NT2/D1 (cell line): ENCODE measurements at places on chromosomes 2 and 18.

DNA sequence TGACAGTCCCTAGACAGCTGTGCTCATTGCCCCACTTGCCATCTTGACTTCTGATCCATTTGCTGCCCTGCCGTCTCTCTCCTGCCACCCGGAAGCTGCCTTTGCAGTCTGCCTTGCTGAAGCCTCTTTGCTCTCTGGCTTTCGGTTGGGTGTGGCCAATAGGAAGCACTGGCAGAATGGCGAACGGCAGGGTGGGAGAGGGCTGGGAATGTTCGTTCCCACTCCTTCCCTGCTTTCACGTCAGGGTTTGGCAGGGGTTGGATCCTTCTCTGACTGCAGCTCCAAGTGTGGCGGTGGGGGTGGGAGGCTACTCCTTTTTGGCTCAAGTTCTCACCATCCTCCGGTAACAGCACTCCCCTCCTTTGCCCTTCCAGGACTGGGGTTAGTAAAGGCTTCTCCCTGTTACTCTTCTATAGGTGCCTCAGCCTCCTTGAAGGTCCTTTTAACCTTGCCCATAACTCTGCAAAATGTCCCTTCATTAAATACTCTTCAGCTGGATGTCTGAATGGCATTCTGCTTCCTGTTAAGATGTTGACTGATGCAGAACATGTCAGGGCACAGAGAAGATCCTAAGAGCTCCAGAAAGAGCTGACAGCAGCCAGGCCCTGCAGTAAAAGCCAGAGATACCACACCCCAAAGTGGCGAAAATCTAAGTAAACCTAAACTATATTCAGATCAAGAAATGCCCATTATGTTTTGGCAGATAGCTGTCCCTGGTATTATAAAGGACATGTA is 299.7 kb downstream of the CDCA7 start:
- no peak for DNase-seq

GRCh38 chr18:67041334-67041733 is 437.4 kb upstream of the CDH19 start:
- no peak for DNase-seq

- no peak for DNase-seq
Observed at GRCh38 chr2:60536746-60537145, 16.7 kb downstream of the BCL11A start.

GRCh38 chr2:9286554-9287399 is 80.2 kb downstream of the ASAP2 start:
- DNase-seq, result no peak

GRCh38 chr2:31151501-31151900 is 13.3 kb upstream of the GALNT14 start:
- DNase-seq, result no peak

DNA sequence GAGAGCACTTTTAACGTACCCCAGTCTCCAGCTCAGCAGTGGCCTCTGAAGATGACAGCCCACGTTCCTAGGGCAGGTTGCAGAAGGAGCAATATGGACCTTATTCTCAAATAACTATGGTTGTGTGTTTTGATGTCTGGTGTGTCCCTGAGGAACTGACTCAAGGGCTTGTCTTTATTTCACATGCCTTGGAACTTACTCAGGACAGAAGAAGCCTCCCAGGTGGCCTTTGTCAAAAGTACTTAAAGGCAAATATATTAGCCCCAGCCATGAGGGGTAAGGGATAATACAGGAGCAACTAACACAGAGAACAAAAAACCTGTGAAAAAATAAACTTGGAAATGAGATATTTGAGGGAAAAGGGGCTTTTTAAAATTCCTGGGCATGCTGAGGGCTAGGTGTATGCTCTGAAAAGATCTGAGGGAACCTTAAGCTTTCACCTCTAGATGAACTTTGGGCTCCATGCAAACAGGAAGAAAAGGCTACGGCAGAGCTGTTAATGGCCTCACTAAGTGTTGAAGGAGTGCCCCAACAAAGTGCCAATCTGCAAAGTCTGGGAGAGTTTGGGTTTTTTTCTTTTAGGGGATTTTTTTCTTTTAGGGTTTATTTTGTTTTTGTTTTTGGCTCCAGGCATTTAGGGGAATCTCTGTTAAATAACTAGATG is 40.3 kb downstream of the SRBD1 start:
- peak; percentile 28 for DNase-seq

DNA sequence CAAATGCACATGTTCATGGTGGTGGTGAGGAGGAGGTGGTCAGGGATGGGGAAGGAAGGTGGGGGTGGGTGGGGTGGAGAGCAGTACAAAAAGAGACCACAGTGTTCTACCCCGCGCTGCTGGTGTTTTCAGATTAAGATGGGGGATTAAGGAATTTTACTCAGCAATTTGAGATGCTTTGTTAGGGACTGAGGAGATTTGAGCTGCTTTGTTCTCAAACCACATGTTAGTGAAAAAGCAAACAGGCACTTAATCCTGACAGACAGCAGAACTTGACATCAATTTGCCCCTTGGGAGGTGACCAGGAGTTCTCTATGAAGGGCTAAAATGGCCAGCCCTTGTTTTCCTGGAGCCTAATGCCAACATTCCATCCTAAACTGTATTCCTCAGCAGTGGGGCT is 244.5 kb downstream of the MEIS1 start:
- peak; percentile 74 for DNase-seq

GRCh38 chr18:80154293-80154692 is 45.2 kb downstream of the ADNP2 start:
- DNase-seq, result no peak

DNA sequence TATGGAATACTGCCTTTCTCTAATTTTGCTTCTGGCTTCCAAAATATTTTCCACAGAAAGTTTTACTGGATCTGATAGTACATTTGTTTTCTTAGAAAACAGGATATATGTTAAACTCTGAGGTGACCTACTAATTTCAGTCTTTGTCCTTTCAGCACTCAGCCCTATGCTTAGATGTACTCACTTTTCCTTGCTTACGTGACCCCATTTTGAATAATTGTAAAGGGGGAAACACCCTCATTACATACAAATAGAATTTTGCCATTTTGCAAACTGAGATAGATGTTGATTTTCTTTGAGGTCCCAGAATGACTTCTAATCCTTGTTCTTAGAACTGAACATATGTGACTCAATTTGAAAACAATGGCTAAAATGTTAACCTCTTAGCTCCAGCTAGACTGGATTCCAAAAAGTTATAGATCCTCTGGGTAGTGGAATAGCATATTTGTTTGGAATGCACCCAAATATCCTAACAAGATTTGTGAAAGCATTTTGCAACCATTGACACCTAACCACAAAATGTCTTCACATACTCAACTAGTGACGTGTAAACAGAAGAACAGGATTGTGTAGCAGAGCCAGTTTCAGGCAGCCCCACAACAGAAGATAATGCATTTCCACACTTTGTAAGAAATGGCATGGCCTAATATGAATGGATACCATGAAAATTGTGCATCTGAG is 44.8 kb upstream of the EHBP1 start:
- no peak for DNase-seq

- no peak for DNase-seq
Observed at GRCh38 chr2:168239281-168239680, 8.1 kb downstream of the STK39 start.

- no peak for DNase-seq
Observed at GRCh38 chr18:76881744-76882143, 59.4 kb downstream of the ZNF236 start.

DNA sequence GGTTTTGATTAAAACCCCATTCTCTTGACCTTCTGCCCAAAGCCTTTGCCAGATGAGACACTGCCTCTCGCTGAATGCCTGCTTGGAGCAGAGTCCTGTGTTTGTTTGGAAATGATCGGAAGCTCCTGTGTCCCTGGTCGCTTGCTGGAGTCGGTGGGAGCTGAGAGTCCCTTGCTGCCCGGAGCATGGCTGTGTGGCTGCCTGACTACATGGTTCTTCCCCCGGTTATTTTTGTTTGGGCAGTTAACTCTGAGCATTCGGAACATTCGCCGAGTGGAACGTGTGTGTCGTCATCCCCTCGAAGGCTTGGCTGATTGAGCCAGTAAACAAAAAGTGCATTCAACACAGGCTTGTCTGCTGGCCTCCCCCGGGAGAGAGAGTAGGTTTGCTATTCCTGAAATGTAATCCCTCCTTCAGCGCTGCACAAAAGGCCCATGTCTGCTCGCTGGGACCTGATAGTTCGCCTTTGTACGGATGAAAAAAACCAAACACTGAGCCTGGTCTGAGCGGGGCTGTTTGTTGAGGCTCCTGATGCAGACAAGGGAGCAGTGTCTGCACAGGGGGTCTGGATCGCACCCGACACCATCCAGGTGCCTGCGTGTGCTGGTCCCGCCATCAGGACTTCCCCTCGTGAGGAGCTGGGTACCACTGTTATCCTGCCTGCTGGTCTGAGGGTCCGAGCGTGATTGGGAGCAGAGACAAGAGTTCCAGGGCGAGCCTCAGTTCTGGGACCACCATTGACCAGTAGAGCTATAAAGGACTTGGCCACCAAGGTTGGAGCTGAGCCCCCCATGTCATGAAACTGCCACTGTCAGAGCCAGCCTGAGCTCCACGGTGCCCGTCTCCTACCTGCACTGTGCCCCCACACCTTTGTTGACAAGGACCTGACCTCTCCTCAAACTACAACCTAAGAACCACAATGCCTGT is 83.8 kb downstream of the AGAP1 start:
- no peak for DNase-seq

GRCh38 chr2:130389358-130389757 is 33.5 kb downstream of the PTPN18 start:
- DNase-seq, result no peak

DNA sequence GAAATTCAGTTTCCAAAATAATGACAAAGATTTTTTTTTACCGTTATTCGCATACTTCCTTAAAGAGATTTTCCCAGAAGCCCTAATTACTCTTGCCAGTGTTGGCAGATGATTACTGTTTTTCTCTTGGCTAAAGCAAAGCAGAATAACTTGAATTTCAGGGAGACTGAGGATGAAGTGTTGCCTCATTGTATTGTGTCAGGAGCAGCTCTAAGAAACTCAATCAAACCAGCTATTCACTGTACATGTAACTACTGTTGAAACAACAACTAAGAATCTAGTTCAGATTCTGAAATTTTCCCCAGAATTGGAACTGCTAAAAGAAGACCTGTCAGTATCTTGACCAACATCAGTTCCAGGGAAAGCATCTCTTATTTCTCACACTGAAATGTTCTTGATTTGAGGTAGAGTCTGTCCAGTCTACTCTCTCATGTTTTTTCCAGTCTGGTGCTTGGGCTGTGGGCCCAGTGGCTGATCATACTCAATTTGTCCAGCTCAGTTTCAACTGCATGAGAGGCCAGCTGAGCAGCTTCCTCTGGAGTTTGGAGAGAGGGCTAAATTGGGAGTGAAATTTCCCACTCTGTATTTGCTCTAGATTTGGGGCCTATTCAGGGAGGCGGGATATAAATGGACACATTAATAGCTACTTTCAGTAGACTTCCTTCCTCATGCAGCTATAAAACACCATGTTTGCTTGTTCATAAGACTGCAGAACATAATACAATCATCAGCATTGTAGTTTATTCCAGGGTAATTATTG is 78.5 kb downstream of the PPP1R1C start:
- DNase-seq, result no peak

DNA sequence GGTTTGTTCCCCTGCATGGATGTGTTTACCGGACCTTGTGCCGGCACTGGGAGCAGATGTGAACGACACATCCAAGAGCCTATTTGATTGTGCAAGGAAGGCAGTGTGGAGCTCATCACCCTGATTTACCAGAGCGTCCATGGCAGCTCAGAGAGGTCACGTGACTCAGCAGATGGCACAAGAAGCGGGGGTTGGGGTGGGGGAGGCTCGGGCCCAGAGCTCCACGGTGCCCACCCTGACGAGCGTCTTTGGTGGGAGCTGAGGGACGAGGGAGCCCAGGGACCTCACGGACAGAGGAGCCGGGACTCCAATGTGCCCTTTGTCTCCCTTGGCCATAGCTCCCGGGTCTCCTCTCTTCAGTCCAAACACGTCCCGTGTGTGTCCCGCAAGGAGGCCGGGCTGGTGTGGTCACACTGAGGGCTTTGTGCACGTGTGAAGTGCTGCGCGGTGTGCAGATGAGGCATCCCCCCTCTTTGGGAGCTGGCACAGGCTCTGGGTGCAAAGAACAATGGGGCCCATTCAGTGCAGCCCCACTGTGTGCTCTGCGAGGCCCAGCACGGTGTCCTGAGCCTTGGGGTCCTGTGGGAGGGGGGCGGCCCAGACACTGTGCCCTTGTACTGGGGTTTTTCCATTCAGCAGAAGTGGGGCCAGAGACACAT is 15.5 kb downstream of the KCNIP3 start:
- no peak for DNase-seq

DNA sequence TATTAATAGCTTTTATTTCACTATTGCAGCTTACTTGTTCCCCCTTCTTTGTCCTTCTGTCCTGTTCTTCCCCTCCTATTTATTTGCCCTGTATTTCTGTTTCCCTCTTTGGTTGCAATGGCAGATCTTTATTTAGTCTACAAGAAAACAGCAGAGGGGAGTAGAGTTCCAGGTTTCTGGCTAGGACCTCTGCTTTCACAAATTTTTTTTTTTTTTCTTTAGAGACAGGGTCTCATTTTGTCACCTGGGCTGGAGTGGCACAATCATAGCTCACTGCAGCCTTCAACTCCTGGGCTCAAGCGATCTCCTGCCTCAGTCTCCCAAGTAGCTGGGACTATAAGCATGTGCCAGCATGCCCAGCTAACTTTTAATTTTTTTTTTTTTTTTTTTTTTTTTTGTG is 188.1 kb upstream of the SPRED2 start:
- no peak for DNase-seq

DNA sequence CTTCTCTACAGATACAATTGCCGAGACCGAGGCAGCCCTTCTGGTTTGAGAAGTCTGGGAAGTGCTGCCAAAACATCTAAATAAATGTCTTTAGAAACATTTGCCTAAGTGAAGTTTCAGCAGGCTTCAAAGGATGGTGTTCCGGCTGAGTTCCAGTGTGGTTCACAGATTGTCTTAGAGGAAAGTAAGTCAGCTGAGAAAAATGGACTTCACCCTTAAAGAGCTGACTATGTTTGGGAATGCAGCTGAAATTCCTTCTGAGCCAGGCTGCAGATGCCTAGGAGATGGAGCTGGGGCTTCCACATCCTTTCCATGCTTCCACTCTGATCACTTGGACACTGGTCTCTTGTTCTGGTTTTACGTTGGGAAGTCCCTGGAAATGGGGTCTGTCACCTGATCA is 83.6 kb downstream of the FHOD3 start:
- no peak for DNase-seq

- DNase-seq, result no peak
Observed at GRCh38 chr2:211468217-211468616, 911.8 kb downstream of the CPS1 start.

GRCh38 chr2:73640511-73640911 is 1.7 kb downstream of the NAT8 start:
- no peak for DNase-seq

GRCh38 chr2:43169099-43169945 is 57.1 kb downstream of the ZFP36L2 start:
- DNase-seq, result no peak

GRCh38 chr18:80159713-80160636 is 50.9 kb downstream of the ADNP2 start:
- DNase-seq, result no peak

DNA sequence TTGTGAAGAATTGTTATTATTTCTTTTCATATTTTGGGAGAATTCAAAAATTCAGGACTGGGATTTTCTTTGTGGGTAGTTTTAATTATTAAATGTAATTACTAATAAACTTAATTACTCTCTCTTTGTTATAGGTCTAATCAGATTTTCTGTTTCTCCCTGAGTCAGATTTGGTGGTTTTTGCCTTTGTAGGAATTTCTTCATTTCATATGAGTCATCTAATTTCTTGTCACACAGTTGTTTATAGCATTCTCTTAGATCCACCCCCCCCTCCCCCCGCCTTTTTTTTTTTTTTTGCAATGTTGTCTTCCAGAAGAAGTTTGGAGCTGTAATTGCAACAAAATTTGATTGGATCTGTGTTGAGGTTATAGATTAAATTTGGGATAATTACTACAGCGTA is 26.0 kb upstream of the GALR1 start:
- DNase-seq, result no peak

- DNase-seq, result no peak
Observed at GRCh38 chr2:69505710-69506109, 68.5 kb upstream of the NFU1 start.
